ENCODE measurements at places on chromosomes 12 and 14.
A peak's percentile ranks its signal among the peaks of the same experiment; 100 is the strongest.

DNA sequence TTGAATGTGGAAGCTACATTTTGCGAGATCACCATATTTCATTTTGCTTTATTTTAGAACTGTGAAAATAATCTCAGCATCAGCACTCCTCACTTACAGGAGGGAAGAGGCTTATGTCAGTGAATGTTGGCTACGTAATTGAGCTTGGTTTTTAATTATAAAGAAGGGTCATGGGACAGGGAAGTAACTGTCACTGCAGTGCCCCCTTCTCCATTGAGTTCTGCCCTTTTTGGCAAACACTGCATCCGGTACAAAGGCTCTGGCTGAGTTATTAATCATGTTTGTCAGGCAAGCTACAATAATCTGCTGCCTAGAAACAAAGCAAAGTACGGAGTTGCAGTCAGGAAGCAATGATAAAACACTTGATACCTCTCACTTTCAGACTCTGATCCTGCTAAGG, 546.7 kb downstream of the SNAPC1 start:
- DNase-seq: no peak

GRCh38 chr14:40656311-40656710, 950.4 kb upstream of the LRFN5 start:
- DNase-seq: no peak

GRCh38 chr12:65208125-65208524, 38.7 kb downstream of the LEMD3 start:
- no peak for DNase-seq

DNA sequence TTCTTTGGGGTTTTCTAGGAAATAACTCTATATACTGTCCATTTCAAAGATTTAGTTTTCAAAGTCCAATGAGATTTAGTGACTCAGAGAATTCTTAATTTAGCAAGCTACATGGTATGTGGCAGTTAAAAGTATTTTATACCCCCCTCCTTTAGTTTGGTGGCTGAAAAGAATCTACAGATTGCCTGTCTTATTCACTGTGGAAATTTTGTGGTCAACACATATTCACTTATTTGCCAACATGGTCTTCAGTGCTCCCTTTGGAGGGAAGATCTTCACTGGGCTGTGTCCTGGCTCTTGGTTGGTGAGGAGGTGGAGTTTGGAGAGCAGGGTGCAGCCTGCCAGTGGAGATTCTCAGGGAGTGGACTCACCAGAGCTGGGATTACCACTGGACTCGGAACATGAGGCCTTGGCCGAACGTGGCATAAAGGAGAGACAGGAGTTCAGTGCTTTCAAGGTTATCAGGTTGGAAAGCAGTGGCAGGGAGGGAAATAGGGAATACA, 39.8 kb downstream of the SAMD4A start:
- no peak for DNase-seq

GRCh38 chr14:78028471-78028870, 141.7 kb upstream of the NRXN3 start:
- no peak for DNase-seq

DNA sequence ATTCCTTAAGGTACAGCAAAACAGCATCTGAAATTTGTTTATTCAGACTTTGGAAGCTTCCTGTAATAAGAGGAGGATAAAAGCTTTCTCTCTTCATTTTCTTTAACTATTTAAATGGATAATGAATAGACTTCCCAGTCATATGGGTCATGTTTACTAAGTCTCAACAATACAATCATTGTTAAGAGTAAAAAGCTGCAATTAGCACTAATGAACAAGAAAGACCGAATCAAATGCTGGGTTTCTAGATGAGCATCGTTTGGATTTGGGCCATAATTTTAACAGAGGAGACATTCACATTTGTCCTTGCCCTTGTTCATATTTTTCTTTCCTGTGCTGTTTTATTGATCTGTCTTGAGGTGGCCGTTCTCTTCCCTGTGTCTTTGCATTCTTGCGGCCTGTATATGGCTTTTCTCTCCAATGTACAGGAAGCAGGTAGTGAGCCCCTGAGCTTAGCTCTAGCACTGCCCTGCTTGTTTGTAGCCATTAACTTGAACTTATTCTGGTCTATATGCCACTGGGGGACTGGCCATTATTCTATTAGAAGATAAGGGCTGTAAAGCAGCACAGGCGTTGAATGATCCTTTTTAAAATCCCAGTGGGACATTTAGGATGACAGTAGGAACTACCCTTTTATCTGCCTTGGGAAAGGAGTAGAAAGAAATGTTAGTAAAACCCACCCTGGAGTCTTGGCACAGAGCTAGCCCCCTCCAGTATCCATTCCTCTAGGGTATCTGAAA, 34.6 kb downstream of the ABHD12B start:
- no peak for DNase-seq

DNA sequence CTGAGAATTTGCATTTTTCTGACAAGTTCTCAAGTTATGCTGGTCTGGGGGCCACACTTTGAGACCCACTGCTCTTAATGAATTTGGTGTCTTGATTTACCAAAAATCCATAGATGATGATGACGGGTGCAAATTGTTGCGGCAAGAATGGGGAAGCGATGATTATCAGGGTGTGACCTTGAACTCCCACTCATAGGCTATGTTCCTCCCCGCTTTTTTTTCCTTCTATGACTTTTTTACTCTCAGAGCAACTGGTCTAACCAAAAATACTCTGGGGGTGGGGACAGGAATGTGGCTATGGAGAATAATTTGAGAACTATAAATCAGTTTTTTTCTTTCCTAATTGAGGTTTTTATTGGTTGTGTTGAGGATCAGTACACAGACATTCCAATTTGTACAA, 83.6 kb downstream of the PPFIBP1 start:
- DNase-seq: no peak

GRCh38 chr14:93239869-93240677, 33.0 kb downstream of the UBR7 start:
- no peak for DNase-seq

- no peak for DNase-seq
Observed at GRCh38 chr12:64814432-64814831, 10.0 kb upstream of the TBC1D30 start.

DNA sequence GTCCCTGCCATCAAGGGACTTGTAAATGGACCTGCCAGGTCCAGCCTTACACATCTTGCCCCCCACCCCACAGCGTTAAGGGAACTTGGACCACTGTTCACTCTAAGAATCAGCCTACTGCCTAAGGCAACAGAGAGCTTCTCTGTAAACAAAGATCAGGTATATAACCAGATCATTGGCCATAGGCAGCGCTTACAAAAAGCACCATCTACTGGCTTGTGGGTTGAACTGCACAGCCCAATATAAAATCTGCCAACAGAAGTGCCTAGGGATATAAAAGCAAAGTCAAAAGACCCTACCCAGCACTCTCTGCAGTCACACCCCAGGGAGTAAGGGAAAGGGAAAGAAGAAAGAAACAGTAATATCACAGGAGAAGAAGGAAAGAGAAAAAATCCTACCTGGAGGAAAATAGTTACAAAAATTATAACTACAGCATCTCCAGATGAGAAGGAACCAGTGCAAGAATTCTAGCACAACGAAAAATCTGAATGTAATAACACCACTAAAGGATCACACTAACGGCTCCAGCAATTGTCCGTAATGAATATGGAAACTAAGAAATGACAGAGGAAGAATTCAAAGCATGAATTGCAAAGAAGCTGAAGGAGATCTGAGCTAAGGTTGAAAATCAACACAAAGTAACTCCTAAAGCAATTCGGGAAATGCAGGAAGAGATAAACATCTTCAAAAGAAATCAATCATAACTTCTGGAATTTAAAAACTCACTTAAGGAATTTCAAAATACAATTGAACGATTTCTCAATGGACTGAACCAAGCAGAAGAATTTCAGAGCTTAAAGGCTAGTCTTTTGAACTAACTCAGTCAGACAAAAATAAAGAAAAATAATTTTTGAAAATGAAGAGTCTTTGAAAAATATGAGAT, 95.2 kb upstream of the PCED1B start:
- DNase-seq: peak; percentile 11

DNA sequence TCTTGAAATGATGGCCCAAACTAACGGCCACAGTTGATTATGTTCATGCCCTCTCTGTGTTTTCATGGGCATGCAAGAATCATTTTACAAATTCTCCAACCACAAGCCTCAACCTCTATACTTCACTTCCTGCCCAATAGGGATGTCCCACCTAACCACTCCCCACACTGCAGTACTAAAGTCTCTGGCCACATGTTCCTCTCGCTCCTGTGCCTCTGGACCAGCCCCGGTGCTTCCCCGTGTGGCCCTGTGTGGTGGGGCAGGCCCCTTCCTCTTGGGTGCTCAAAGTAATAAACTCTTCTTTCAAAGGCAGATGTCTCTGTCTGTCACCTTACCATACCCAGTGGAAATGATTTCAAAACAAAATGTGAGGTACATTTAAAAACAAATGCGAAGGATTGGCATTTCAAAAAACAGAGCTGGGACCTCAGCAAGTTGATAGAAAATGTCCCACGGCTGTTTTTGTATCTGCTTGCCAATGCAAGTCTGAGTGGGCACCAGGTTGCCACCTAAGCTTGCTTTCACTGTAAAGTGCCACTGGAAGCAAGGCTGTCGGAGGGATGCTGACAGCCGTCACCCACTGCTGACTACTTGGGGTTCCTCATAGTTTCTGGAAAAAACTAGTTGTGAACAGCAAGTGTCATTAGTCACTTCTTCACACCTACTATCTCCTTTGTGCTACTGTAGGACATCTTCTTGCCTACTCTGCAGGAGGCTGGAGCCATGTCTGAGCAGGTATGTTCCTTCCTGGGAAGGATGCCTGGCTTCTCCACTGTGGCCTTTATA, 8.2 kb upstream of the SERPINA11 start:
- no peak for DNase-seq

- peak; percentile 25 for DNase-seq
Observed at GRCh38 chr14:70714055-70714550, 72.4 kb downstream of the TTC9 start.

Measured in stimulated activated CD4-positive, alpha-beta T cell treated with anti-CD3 and anti-CD28 coated beads, Interleukin-4, amount 100 ng/mL, for 4 hours (primary cell).